ENCODE measurements at places on chromosomes 2 and 18.

- DNase-seq, result no peak
Measured at GRCh38 chr18:22132258-22132657, 37.1 kb upstream of the GATA6 start.

- DNase-seq, result peak; percentile 23
Measured at GRCh38 chr2:181742922-181743722, 62.8 kb upstream of the NEUROD1 start.

GRCh38 chr2:151808258-151809072, 19.8 kb downstream of the ARL5A start:
- DNase-seq, result no peak

DNA sequence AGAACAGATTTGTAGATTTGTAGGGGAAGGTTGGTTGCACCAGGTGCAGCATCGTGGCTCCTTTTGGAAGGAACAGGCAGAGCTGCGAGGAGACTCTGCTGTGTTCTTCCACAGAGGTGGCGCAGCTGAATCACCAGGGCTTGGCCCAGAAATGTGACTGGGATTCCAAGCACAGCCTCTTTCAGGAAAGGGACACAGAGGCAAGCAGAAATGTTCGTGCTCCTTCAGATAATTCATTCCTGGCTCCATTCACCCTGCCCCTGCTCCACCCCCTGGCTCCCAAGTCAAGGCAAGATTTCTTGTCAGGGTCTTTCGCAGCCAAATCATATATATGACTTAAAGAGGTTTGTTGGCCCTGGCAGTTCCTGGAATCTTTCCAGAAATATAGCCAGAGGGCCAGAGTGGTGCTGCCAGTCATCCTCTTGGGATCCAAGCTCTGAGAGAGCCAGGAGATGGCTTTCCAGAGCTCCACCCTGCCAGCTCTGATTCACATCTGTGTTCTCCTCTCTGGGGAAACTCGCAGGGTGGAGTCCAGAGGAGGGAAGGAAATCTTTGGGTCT, 203.9 kb upstream of the TANK start:
- no peak for DNase-seq

- DNase-seq, result no peak
Measured at GRCh38 chr2:161141033-161141432, 19.2 kb upstream of the TANK start.

DNA sequence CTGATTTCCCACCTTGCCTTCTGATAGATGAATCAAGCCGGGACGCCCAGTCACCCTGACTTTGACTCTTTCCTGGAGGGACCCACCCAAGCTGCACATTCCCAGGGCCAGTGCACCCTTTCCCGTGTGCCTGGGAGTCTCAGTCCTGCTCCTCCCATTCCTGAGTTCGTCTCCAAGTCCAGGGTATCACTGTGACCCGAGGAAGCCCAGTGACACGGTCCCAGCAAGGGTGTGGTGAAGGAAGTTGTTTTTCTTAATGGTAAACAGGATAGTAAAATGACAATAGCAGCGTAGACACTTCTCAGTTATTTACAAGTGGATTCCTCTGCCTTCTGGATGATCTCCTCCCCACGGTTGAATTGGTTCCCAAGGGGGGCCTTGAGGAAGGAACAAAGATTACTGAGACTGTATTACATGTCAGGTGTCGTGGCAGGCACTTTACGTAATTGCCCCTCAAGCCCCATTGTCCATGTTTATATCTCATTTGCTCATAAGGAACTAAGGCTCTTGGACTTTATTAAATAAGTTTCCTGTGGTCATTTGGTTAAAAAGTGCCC, 123.3 kb downstream of the PRKCE start:
- DNase-seq, result no peak

GRCh38 chr2:206707164-206707701, 11.0 kb downstream of the DYTN start:
- no peak for DNase-seq

GRCh38 chr2:39595116-39595515, 70.6 kb upstream of the TMEM178A start:
- no peak for DNase-seq

GRCh38 chr2:162994718-162995117, 156.2 kb upstream of the KCNH7 start:
- DNase-seq, result no peak

DNA sequence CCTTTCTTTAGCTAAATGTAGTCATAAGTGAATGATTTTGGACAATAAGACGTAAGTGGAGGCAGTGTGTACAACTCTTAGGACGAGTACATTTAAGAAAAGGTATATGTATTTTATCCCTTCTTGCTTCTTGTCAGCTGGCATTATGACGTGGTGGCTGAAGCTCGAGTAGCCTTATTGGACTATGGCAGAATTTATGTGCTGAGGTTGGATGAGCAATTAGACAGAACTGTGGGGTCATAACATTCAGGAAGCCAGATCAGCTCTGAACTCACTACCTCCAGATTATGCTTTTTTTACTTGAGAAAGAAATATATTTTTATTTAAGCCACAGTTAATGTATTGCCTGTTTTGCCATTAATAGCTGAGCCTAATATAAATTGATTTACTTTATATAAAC, 661.5 kb downstream of the ERBB4 start:
- no peak for DNase-seq

- no peak for DNase-seq
Measured at GRCh38 chr2:178101321-178102079, 10.7 kb upstream of the RBM45 start.

DNA sequence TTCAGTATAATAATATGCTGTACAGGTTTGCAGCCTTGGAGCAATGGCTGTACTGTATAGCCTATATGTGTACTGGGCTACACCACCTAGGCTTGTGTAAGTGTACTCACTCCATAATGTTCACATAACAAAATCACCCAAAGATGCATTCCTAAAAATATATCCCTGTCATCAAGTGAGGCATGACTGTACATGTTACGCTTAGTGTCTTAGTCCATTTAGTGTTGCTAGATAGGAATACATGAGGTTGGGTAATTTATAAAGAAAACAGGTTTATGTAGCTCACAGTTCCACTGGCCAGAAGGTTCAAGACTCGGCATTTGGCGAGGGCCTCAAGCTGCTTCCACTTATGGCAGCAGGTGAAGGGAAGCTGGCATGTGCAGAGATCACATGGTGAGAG, 31.4 kb downstream of the RNF152 start:
- DNase-seq, result no peak

- DNase-seq, result no peak
Measured at GRCh38 chr2:53006980-53007379, 760.6 kb upstream of the CHAC2 start.

GRCh38 chr2:234640657-234641056, 143.8 kb upstream of the ARL4C start:
- DNase-seq, result no peak

- DNase-seq, result peak; percentile 5
Measured at GRCh38 chr2:216918088-216918680, 58.3 kb upstream of the TNP1 start.

- DNase-seq, result no peak
Measured at GRCh38 chr2:190099890-190100697, 37.6 kb upstream of the MSTN start.

DNA sequence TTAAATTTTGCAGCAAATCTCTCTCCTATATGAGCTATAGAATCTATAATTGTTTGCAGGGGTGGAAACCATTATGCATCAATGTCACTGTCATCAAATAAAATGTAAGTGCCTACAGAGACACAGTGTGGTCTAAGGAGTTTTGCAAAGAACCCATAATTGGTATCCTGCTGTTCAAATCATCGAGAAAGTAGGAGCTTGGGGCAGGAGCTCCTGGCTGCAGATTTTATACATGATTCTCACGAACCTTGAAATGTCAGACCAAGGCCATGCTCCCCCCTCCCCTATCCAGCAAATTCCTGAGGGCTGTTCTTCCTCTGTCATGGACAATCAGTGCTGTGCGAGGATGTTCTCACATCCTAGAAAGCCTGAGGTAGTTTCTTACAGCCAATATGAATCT, 119.5 kb upstream of the CYRIA start:
- DNase-seq, result no peak

GRCh38 chr18:36905571-36905970, 76.6 kb downstream of the KIAA1328 start:
- DNase-seq, result no peak

GRCh38 chr18:51135364-51135763, 62.1 kb downstream of the MEX3C start:
- DNase-seq, result peak; percentile 7

DNA sequence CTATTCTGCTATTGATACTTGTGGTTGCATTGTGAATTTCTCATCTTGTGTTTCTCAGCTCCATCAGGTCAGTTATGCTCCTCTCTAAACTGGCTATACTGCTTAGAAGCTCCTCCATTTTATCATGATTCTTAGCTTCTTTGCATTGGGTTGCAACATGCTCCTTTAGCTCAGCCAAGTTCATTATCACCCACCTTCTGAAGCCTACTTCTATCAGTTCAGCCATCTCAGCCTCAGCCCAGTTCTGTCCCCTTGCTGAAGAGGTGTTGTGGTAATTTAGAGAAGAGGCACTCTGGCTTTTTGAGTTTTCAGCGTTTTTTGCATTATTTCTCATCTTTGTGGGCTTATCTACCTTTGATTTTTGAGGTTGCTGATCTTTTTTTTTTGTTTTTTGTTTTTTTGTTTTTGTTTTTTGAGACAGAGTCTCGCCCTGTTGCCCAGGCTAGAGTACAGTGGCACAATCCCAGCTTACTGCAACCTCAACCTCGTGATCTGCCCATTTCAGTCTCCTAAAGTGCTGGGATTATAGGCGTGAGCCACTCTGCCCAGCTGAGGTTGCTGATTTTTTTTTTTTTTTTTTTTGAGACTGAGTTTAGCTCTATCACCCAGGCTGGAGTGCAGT, 36.0 kb downstream of the ANKRD12 start:
- no peak for DNase-seq

- DNase-seq, result no peak
Measured at GRCh38 chr2:3766824-3767223, 63.4 kb downstream of the DCDC2C start.

DNA sequence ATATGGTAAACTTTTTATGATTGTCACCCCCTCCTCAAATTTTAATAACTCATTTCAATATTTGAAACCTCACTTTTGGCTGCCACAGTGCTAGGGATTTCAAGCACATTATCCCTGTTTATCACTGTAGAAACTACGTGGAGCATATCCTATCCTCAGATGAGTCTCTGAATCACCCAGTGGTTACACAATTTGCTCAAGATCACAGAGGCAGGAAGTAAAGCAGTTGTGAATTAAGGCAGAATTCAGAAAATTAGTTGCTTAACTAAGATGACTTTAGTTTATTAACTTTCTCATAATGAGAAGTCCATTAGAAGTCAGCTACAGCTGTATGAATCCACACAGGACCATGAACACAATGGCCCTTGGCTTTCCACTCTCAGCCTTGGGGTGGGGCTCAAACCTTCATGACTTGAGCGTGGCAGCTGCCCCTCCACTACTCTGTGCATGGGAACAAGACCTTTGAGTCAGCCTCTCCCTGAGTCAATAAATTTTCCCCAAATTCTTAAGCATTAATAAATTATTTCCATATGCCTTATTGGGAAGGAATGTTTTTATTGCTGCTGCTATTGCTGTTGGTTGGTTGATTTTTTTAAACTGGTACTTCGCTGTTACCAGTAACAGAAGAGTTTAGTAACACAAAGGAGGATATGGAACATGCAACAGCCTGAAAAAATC, 369.0 kb downstream of the CBLN2 start:
- peak; percentile 28 for DNase-seq

DNA sequence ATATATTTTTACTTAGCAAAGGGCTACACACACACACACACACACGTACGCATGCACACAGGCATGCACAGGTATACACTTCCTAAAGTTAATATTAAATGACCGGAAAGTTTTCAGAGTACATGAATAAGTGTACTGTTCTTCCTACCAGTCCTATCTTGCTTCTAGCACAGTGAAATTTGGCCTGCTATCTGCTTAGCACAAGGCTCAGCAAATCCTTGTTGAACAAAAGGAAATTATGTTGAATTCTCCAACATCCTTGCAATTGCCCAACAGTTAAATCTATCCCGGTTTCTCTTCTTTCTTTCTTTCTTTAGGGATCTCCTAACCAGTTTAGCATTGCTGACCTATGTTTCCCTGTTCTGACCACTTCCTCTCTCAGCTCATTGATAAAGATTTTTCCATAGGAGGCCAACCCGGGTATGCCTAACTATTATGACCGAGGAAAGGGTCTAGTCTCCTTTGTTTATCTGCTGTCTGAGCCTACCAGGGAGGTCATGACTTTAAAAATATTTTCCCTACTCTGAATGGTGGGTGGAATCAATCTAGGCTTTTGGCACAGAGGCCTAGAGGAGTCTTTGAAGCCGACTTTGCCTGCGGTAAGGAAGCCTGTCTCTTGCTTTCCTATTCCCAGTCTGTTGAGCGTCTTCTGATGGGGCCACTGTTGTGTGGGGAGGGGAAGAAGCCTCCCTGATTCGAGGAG, 400.7 kb downstream of the HRH4 start:
- no peak for DNase-seq

DNA sequence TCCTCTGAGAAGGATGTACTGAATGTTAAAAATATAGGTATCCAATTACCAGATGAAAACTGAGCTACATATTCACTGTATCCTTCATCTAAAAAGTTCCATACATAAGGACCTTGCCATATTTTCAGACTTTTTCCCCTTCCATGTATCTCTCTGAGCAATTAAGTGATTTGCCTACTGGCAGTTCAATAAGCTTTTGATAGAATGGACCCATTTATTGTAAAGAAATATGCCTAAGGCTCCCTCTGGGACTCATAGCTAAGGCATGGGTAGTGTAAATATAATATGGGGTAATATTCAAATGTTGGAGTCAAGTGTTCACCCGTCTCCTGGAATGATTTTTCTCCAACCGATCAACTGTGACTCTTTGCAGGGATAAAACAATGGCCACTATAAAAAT, 135.4 kb upstream of the FSHR start:
- no peak for DNase-seq

- no peak for DNase-seq
Measured at GRCh38 chr18:46820863-46821262, 64.0 kb upstream of the ST8SIA5 start.

- no peak for DNase-seq
Measured at GRCh38 chr2:199734651-199735050, 116.3 kb downstream of the FTCDNL1 start.

- DNase-seq, result no peak
Measured at GRCh38 chr2:211741966-211742365, 796.6 kb downstream of the ERBB4 start.

- no peak for DNase-seq
Measured at GRCh38 chr2:177172034-177172880, 40.3 kb upstream of the HNRNPA3 start.

- DNase-seq, result no peak
Measured at GRCh38 chr18:10002280-10002679, 88.5 kb downstream of the VAPA start.

GRCh38 chr2:233828546-233829192, 25.7 kb downstream of the HJURP start:
- no peak for DNase-seq

GRCh38 chr18:30088238-30089015, 954.1 kb downstream of the DSC3 start:
- DNase-seq, result no peak

GRCh38 chr2:160813506-160813858, 319.9 kb upstream of the RBMS1 start:
- DNase-seq, result no peak

GRCh38 chr18:74400813-74401212, 56.3 kb downstream of the DIPK1C start:
- no peak for DNase-seq

- DNase-seq, result no peak
Measured at GRCh38 chr2:54522624-54523281, 66.6 kb downstream of the SPTBN1 start.

- DNase-seq, result no peak
Measured at GRCh38 chr18:36331521-36331971, 34.0 kb downstream of the FHOD3 start.

Measured in AG09319 (cell line).